BE2C (cell line): ENCODE measurements at places on chromosomes 16 and 17.

- DNase-seq: no peak
Observed at GRCh38 chr17:51147650-51148049, 5.7 kb upstream of the NME1 start.

DNA sequence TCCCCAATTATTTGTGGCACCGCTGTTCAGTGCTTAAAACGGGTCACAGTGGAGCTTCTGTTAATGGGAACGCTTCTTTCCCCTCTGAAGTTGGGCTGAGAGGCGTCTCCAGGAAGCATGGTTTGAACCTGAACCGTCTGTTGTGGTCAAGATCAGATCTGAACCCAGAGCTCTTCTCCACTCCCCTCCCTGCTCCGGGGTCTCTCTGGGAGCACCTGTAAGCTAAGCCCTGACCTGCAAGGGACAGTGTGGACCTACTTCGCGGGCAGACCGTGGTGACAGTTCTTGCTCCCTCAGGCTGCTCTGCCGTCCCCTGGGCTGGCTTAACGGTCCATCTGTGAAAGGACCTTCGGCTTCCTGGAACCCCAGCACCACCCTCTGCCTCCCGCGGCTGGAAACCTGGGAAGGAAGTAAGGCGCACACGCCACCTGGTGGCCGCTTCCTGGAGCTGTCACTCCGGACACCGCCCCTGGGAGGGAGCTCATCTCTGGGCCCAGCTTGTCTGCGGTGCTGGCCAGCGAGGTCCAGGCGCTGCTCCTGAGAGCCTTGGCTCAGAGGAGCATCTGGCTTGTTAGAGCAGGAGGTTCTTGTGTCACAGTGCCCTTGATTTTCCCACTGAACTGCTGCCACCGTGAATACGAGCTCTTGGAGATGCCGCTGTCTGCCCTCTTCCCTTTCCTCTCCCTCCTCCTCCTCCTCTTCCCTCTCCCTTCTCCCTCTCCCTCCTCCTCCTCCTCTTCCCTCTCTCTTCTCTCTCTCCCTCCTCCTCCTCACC lies 518.5 kb upstream of the EEF2KMT start:
- peak; percentile 90 for DNase-seq

DNA sequence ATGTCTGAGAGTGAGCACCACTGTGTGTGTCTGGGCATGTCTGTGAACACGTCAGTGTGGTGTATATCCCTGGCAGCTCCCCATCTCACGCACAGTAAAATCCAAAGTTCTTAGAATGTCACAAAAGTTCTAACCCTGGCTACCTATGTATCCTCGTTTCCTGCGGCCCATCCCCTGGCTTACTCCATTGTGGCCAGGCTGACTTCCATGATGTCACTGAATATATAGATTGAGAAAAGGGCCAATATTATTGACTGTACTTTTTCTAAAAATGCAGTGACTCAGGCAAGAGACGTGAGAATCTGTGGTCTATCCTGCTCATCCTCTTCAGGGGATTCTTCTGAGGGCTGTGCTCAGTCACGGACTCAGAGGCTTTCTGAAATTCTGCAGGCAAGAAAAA lies 963 bp upstream of the METTL22 start:
- no peak for DNase-seq

GRCh38 chr16:19994466-19995170 lies 79.1 kb downstream of the GPR139 start:
- no peak for DNase-seq

DNA sequence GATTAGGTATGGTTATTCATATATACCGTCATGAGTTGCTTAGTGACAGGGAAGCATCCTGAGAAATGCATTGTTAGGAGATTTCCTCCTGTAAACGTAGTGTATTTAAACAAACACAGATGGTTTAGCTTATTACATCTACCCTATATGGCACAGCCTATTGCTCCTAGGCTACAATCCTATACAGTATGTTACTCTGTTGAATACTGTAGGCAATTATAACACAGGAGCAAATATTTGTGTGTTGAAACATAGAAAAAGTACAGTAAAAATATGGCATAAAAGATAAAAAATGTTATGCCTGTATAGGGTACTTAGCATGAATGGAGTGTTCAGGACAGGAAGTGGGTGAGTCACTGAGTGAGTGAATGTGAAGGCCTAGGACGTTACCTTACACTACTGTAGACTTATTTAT lies 157.7 kb downstream of the CDH11 start:
- no peak for DNase-seq

DNA sequence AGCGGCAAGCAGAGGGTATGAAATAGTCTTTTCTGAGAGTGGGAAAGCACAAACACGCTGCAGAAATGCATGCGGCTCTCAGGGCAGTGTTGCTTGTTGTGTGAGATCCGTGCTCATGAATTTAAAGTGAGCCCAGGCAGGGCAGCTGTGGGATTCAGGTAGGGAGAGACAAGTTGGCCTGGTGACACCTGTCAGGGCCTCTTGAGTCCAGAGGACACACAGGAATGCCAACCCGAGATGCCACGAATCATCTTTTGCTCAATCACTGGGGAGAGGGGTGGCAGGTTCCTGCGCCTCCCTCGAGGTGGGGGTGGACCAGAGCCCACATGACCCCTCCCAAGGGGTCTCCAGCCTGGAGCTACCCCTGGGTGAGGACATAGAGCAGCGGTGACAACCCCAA lies 211.9 kb downstream of the GSG1L start:
- no peak for DNase-seq

DNA sequence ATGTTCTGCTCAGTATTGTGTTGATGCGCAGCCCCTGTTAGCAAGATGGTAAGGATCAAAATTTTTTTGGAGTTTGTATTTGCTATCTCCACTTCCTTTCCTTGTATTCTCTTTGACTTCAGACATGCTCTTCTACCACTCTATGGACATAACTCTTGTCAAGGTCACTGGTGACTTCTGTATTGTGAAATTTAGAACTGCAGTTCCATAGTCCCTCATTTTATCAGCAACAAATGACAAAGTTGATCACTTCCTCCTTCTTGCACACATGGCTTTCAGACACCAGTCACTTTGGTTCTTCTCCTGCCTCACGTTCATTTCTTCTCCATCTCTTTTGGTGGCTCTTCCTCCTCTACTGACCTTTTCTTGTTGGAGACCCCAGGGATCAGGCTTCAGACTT lies 21.1 kb downstream of the COX11 start:
- DNase-seq: no peak

- peak; percentile 53 for DNase-seq
Observed at GRCh38 chr17:37710344-37710886, 34.4 kb downstream of the HNF1B start.

DNA sequence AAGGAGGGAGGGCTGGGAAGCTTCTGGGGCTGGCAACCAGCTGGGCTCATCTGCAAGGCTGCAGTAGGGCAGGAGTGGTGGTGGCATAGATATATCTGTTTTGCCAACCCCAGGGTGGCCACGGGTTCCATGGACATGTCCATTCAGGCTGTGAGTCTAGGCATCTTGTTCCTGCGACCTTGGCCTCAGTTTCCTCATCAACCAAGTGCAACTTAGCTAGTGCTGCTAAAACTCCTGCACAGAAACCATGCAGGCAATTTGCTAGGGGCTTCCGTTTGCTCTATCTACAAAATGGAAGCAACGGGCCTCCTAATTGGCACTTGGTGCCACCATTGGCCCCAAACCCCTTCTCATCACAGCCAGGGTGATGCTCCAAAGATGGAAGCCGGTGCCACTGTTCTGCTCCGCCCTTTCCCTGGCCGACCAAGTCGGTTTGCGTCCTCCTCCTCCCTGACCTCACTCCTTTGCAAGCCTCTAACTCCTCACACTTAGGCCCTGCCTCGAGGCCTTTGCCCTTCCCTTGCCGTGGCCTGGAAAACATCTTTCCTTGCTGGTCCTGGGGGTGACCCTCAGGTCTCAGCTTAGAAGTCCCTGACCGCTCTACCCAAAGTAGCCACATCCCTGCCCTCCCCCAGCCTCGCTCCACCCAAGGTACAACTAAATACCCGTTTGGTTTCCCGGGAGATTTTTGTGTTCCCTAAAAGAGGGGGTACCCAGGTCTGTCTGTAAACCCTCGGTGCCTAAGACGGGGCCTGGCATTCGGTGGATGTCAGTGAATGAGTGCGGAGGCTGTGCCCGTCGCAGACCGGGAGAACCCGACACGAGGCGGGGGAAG lies 1.2 kb downstream of the SREBF1 start:
- DNase-seq: no peak

GRCh38 chr16:65375651-65376050 lies 253.8 kb upstream of the CDH11 start:
- no peak for DNase-seq

- DNase-seq: no peak
Observed at GRCh38 chr17:47654991-47655390, 5.3 kb downstream of the KPNB1 start.

- DNase-seq: peak; percentile 31
Observed at GRCh38 chr16:50448522-50448921, 79.7 kb upstream of the BRD7 start.

DNA sequence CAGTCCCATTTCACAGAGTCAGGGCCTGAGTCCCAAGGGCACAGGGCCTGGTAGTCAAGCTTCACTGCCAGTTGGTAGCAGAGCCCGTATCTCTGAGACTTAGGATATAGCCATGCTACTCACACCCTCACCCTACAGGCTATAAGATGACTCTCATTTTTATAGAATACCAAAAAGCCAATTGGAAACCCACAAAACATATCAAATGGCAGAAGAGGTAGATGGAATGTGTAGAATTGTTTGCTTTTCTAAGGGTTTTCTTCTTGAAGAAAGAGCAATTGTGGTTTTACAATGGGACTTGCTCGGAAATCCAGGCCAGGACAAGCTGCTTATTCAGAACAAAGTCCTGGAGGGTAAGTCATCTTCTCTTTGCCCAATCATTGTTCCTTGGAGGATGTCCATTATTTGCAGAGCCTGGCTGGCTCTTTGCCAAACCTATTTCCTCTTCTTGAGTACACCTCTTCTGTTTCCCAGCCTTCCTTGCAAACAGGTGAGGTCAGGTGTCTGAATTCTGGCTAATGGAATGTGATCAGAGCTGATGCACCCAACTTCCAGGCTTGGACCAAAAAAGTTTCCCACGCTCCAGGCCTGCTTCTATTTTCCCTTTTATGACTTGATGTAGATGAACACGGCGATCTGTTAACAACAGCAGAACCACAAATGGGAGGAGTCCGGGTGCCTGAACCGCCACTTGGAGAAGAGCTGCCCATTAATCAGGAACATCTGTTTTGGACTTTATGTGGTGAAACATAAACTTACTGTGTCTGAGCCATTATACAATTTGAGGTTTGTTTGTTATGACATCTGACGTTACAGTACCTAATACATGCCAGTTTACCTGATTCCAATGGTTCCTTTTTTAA lies 16.9 kb upstream of the CCL22 start:
- peak; percentile 24 for DNase-seq

DNA sequence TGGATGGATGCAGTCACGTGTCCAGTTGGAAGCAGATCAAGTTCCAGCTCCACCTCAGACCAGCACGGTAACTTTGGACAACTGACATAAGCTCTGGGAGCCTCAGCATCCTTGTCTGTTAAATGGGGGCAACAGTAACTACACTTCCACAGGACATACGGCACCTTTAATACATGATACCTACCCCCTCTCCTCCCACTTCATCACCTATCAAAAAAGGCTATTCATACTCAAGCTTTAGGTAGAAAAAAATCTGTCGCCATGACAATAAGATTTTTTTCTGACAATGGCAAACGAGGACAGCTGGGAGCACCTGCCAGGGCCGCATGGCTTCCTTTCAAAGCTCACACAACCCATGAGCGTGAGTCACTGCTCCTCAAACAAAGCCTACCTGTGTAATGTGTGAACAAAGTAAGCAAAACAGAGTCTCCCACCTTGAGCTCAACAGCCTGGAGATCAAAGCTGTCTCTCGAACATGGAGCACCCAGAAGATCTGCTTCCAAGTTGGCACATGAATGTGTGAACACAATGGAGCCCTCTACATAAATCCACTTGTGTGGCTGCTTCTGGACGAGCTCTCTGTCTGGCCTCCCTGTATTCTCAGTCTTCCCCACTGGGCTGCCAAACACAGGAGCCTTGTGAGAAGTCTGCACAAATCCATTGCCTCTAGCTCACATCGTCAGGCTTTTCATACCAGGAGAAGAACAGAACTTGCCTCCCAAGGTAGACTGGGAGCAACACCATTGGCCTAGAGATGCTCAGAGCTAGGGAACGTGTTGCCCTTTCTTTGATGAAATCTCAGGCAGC lies 459.7 kb downstream of the SOX9 start:
- no peak for DNase-seq

DNA sequence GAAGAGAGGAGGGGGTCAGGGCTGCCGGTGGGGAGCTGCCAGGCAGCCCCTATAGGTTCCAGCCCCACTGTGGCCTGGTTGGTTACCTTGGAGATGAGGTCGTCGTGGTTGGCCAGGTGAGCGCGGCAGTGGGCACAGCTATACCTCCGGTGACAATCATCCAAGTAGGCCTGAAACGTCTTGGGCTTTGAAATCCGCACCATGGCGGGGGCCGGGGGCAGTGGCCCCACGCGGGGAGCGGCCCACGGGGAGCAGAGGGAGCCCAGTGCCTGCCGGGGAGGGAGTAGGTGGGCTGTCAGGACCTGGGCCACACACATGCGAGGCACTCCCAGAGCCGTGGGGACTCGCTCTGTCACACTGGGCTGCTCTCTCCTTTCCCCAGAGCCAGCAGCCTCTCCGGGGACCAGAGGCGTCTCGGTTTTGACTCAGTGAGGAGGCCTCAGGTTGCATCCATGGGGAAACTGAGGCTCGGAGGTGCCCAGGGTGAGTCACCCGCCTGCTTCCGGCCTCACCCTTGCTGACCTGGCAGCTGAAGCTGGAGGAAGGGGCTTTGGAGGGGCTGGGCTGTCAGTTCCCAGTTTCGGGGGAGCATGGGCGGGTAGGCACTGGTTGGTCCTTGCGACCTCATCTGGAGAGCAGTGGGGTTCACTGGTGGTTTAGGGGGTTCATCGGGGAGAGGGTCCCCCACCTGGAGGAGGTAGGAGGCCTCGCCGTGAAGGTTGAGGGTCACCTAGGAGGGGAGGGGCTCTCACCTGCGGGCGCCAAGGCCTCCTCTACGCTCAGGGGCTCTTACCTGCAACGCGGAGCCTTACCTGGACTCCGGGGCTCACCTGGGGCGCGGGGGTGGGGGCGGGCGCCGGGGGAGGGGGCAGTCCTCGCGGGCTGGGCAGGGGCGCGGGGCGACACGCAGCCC lies 591 bp downstream of the YPEL3 start:
- no peak for DNase-seq

DNA sequence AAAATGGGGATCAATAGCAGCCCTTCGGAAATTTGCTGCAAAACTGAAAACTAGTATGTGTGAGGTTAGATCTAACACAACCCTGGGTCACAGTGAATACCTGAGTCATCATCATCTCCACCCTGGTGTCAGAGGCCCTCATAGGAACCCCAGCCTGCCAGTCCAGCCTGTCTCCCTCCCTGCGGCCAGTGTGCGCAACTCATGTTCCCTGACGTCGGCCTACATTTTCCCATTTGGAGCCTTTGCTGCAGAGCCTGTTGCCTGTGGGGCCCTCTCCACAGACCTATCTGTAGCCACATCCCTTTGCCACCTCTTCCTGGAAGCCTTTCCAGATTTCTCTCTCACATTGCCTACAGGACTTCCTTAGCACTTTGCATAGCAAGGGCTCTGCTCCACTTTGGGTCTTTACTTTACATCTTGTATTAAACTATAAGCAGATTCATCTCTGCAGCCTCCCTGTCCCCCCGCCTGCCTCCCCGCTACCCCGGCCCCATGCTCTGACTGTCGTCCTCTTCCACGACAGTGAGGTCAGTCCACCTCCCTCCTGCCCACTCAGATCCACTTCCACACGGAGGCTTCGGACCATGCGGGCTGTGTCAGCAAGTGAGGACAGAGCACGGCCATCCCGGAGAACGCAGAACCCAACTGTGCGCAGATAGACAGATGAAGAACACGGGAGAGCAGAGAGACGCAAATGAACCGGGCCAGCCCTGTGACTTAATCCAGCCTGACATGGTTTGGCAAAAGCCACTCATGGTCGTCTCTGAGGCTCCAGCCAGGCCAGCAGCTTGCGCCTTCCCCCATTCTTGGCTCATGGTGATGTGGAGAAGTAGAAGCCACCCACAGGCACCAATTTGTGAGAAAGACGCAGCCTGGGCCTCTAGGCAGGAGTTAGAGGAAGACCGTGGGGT lies 31.0 kb downstream of the NGFR start:
- DNase-seq: no peak
